Occipital lobe (tissue), 3 donors: ENCODE measurements at places on chromosomes 7 and 10.

GRCh38 chr10:32197423-32197822 is 141.2 kb upstream of the KIF5B start:
- DNase-seq, result no peak

- no peak for DNase-seq
Observed at GRCh38 chr10:100359529-100360150, 12.6 kb downstream of the SCD start.

DNA sequence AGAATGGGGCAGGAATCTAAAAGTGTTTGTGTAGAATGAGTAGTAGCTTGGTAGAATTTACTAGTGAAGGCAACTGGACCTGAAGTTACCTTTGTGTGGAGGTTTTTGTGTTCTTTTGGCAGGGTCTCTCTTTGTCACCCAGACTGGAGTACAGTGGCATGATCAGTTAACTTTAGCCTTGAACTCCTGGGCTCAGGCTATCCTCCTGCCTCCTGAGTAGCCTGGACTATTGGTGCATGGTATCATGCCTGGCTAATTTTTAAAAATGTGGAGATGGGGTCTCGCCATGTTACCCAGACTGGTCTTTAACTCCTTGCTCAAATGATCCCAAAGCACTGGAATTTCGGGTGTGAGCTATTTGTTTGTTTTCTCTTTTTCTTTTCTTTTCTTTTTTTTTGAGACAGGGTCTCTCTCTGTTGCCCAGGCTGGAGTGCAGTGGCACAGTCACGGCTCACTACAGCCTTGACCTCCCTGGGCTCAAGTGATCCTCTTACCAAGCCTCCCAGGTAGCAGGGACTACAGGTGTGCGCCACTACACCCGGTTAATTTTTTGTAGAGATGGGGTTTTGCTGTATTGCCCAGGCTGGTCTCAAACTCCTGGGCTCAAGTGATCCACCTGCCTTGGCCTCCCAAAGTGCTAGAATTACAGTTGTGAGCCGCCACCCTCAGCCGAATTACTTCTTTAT is 76.7 kb downstream of the MKLN1 start:
- no peak for DNase-seq

DNA sequence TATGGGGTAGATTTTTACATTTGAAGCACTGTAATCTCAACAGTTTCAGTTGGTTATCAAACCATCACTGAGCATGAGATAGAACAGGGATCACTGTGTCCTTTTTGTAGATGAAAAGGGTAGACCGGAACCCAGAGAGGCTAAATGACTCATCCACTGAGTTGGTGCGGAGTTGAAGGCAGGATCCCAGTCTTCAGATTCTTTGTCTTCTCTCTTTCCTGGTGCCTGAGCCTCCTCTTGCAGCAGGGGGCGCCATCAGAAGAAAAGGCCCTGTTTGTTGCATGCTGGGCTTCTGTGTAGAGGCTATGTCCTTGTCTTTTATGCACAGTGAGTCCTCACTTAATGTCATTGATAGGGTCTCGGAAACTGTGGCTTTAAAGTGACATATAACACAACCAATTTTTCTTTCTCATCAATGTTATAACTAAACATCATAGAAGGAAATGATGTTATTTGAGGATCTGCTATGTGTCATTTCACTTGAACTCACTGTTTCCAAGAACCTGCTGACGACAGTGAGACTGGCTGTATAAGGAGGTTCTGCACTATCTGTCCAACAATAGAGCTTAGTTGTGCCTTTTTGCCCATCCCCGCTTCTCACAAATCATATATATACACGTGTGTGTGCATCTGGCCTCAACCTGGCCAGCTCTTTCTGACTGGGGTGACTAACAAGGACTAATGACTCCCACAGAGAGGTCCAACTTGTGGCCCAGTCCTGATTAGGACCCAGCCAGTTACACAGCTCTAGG is 14.3 kb downstream of the ZNF282 start:
- no peak for DNase-seq

GRCh38 chr7:114936471-114936870 is 14.6 kb downstream of the MDFIC start:
- DNase-seq, result no peak

DNA sequence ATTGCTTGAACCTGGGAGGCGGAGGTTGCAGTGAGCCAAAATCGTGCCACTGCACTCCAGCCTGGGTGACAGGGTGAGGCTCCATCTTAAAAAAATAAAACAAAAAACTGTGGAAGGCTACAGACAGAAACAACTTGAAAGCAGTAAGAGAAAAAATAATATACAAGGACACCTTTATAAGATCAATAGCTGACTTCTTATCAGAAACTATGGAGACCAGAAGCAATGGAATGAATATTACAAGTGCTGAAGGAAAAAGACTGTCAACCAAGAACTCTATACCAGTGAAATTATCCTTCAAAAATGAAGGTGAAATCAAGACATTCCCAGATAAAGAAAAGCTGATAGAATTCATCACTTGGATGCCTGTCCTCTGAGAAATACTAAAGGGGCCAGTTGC is 49.0 kb downstream of the RBAK start:
- no peak for DNase-seq

GRCh38 chr10:112950714-112951358 is 789 bp downstream of the TCF7L2 start:
- no peak for DNase-seq
